ENCODE measurements at places on chromosomes 7 and 10.

GRCh38 chr10:124025660-124026588 lies 67.5 kb downstream of the CHST15 start:
- DNase-seq = no peak

DNA sequence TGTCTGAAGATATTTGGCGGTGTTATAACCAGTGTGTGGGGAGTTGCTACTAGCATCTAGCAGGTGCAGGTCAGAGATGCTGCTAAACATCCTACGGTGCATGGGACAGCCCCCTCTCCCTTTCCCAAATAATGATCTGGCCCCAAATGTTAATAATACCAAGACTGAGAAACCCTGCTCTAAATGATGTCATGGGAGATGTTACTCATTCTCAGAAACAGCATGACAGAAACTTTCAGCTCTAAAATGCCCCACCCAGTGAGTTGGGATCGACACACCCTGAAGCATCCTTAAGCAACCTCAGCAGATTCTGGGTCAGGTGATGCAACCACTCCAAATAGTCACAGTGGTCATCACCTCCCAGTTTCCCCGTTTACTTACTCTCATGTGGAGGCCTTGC lies 108.8 kb upstream of the MPP7 start:
- DNase-seq = no peak

DNA sequence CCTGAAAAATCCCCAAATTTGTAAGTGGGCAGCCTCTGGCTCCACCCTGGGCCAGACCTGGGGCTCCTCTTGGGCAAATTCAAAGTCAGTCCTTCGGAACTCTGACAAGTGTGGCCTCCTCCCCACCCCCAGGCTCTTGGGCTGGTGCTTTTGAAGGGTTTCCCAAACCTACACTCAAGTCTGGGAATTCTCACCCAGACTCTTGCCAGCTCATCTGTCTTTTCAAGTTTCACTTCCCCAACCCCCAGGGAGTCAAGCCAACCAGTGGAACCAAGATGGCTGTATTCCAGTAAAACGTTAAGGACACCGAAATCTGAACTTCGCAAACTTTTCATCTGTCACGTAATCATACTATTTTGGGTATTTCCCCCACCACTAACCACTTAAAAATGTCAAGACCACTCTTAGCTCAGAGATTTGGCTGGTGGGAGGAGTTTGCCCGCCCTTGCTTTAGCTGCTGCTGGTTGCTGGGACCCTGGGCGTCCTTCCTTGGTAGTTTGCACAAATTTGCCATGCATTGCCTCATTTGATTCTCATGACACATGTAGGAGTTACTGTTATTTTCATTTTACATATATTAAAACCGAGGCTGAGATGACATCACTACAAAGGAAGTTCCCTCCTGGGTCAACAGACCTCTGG lies 1.7 kb upstream of the MYO1G start:
- DNase-seq = no peak

GRCh38 chr7:106717254-106717954 lies 56.4 kb upstream of the CCDC71L start:
- no peak for DNase-seq

DNA sequence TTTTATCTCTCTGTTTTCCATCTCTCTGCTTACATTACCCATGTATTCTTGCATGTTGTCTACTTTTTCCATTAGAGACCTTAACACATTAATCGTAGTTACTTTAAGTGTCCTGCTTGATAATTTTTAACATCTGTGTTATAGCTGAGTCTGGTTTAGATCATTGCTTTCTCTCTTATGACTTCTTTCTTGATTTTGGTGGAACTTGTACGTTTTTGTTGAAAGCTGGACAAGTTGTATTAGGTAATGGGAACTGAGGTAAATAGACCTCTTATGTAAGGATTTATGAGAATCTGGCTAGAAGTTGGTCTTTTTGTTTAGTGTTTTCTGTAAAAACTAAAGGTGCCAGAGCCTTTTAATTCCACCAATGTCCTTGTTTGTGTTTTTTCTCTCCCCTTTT lies 100.8 kb upstream of the LYZL2 start:
- no peak for DNase-seq

DNA sequence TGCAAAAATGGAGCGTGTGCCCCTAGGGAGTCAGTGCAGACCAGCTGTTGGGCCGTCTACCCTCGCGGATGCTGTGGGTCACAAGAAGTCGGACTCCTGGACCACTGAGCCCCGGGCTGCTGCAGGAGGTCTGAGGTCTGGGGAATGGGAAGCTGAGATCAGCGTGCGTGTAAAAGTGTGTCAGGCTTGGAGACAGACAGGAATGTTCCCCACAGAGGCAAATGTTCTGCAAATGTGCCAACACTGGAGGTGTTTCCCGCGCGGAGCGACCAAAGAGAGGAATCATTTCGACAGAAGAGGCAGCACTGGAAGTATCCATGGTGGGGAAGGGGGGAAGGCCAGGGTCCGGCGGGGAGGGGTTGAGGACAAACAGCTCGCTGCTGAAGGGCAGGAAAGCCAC lies 643.8 kb upstream of the MGMT start:
- DNase-seq = no peak

Data from tibial nerve (tissue), 4 donors.